ENCODE measurements at places on chromosomes 7 and 10.
A peak's percentile ranks its signal among the peaks of the same experiment; 100 is the strongest.

DNA sequence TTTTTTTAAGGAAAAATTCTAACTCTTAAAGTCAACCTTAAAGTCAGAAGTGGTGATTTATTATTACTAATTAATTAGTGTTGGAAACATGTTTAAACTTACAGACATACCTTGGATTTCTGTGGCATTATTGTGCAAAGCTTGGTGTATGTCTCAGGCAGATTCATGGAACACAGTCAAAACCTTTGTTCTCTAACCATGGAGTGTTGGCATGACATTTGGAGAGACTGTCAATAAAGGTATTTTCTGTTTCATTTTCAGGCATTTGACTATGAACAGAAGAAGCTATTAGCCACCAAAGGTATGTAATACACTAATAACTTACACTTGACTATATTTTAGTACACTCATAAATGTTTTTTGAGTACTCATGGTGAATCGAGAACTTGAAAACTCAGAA lies 293.7 kb downstream of the BICC1 start:
- no peak for DNase-seq

GRCh38 chr10:11875494-11876281 lies 52.5 kb downstream of the PROSER2 start:
- DNase-seq, result no peak

DNA sequence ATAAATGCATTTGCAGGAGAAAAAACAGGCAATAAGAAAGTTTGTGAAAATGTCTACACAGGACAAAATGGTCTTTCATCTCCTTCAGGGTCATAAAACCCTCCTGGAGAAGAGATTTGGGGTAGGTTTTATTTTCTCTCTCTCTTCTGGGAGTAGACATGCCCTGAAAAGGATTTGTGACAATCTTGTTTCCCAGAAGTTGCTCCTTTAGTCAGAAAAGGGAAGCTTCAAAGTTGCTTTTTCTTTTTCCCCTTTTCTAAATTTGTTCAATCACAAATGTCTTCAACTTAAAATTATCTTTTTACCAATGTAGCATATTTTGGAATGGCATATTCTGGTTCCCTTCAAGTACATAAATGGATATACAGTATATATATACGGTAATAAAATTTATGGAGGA lies 9.4 kb upstream of the ANKRD22 start:
- no peak for DNase-seq

DNA sequence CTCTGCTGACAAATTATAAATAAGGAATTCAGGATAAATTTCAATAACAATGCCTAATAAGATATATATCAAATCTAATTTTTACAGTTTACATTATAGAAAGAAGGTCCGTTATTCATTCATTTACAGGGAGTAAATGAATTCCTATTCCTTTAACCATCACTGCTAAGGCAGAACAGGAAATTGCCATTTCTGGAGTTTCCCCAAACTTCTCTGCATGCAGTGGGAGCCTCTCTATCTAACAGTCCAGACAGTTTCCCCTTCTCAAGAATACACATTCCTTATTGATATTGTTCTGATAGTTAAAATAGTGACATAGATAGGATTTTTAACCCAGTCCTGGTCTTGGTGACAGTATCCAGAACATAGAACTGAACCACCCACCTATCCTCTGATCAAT lies 24.3 kb downstream of the MKI67 start:
- DNase-seq, result no peak

GRCh38 chr7:14793151-14793550 lies 109.4 kb downstream of the DGKB start:
- DNase-seq, result no peak

- no peak for DNase-seq
Measured at GRCh38 chr7:121027761-121028669, 39.5 kb downstream of the CPED1 start.

- peak; percentile 26 for DNase-seq
Measured at GRCh38 chr10:31927884-31928548, 615 bp downstream of the ARHGAP12 start.

GRCh38 chr7:94478648-94479214 lies 30.9 kb upstream of the CASD1 start:
- no peak for DNase-seq

GRCh38 chr10:77799352-77799751 lies 127.2 kb downstream of the DLG5 start:
- DNase-seq, result no peak

- DNase-seq, result no peak
Measured at GRCh38 chr7:37247861-37248260, 200.8 kb downstream of the ELMO1 start.

DNA sequence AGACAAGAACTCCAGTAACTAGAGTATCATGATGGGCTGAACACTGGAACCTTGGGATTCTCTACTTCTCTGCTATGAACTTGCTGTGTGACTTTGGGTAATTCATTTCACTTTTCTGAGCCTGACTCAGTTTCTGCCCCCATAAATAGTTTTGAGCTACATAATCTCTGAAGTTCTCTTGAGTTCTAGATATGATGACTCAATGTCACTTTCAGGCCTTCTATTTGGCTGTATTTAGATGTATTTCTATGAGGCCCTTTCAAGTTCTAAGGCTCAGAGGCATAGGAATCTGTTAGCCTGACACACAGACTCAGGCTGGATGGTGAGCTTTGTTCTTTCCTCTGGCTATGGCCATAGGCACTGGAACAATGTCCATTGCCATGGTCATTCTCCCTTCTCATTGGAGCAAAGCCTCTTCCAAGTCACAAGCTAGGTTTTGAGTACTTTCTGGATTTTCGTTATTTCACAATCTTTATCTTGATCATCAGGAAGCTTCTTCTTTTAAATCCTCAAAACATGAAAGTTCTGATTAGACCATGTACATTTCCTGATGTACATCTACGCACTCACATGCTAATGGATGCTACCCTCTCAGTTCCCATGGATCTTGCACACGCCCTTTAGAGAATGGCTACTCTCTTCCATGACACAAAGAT lies 101.6 kb downstream of the TES start:
- DNase-seq, result no peak

DNA sequence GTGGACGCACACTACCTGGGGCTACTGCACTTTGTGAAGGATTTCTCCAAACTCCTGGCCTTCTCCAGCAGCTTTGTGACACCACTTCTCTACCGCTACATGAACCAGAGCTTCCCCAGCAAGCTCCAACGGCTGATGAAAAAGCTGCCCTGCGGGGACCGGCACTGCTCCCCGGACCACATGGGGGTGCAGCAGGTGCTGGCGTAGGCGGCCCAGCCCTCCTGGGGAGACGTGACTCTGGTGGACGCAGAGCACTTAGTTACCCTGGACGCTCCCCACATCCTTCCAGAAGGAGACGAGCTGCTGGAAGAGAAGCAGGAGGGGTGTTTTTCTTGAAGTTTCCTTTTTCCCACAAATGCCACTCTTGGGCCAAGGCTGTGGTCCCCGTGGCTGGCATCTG lies 14.0 kb downstream of the GPR146 start:
- DNase-seq, result no peak

GRCh38 chr7:25250386-25250785 lies 22.1 kb upstream of the NPVF start:
- no peak for DNase-seq

- DNase-seq, result no peak
Measured at GRCh38 chr7:69598487-69599285, 411 bp downstream of the AUTS2 start.

DNA sequence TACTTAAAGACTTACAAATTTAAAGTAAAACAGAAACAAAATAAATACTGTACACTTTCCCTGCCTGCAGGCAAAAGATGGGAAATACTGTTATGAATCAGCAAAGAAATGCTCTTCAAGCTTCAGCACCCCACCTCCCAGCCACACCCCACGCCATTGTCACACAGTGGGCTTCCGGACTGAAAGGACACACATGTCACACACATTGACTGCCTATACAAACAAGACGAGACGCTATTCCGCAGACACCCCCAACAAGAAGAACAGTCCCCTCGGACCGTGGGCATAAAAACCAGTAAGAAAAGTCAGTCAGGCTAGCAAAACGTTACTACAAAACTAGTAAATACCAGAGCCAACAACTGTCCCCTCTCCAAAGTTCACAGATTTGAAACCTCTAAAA lies 22.2 kb upstream of the PARP12 start:
- DNase-seq, result peak; percentile 18

DNA sequence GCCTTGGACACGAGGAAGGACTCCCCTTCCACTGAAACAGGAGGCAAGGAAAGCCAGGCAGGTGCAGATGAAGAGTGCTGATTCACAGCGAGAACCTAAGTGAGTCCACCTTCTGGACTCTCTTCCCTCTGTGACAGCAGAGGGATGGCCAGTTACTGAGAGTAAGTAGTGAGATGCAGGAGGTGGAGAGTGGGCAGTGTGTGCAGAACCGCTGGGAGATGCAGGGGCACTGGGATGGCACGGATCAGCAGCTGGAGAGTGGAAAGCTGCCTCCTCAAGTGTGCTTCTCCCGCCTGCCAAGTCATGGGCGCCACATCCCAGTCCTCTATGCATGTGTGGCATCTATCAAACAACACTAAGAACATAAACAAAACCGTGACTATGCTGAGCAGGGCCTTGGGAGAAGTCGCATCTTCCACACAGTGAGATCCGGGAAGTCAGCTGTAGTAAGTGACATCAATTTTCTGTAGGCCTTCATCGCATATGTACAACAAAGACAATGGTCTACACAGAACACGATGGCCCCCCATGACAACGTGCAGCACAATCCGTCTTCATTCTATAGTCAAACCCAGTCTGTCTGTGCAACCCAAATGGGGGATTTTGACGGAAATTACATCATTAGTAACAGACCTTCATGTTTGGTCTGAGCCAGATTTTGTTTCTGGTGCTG lies 217.4 kb upstream of the KLF14 start:
- no peak for DNase-seq

DNA sequence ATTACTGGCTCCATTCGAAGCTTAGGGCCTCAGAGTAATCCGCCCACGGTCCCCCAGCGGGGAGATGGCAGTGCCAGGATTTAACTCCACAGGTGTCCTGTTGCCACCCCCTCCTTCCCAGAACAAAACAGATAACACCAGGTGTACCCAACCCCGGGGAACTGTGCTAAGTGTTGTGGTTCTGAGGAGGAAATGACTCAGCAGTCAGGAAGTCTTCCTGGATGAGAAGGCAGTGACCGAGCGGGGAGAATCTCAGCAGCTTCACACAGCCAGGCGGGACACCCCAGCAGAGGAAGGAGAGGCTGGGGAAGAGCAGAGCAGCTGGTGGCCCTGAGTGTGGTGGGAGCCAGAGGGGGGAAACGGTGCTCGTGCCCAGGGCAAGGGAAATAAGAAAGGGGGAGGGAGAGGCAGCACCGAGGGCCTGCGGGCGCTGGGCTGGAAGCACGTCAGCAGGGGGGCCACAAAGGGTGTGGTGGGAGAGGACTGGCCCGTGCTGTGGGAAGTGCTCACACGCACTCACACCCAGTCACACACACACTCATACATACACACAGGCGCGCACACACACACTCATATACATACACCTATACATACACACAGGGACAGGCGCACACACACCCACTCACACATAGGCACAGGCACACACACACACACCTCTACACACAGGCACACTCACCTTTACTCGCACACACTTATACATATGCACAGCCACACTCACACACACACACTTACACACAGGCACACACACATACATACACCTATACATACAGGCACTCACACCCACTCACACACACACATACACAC lies 59.8 kb upstream of the CHST15 start:
- no peak for DNase-seq

- DNase-seq, result no peak
Measured at GRCh38 chr7:70237256-70237655, 639.0 kb downstream of the AUTS2 start.

DNA sequence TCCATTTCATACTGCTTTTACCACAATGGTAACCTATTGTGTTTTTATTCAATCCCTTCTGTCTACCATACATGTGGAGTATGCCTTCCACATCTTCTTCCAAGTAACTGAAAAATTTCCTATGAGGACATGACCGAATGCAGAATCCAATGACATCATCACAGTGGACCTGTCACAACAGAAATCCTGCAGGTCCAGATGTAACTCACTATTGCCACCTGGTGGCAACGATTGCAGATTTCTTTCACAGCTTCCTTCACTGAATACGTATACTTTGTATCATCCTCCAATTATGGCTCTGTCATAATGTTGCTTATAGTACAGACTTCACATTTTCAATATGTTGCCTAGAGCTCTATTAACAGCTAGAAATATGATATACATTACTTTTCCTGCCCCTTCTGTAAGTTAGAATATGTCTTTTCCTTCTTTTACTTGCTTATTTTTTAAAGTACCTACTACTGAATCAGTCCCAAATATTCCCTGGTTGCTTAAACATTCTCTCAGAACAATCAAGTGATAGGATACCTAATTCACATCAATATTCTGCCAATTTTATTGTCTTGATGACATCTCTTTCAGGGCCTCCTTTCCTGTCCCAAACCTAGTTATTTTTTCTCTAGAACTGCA lies 45.4 kb downstream of the SLC13A1 start:
- peak; percentile 1 for DNase-seq

DNA sequence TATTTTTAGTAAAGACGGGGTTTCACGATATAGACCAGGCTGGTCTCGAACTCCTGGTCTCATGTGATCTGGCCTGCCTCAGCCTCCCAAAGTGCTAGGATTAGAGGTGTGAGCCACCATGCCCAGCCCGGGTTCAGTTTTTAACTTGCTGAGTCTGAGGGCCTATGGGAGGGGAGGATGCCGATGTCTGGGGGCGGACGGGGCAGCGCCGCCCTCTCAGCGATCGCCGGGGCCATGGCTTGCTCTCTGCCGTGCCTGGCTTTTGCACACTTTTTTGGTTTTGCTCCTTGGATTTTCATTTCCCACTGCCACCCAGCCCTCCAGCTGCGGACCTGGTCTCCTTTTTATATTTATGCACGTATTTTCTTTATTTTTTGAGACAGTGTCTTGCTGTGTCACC lies 15.2 kb upstream of the COL26A1 start:
- DNase-seq, result no peak

GRCh38 chr7:114310345-114311110 lies 104.1 kb upstream of the FOXP2 start:
- no peak for DNase-seq

- DNase-seq, result no peak
Measured at GRCh38 chr7:36312064-36312914, 77.4 kb upstream of the ANLN start.

GRCh38 chr7:143456992-143457793 lies 13.9 kb downstream of the TAS2R60 start:
- DNase-seq, result no peak

DNA sequence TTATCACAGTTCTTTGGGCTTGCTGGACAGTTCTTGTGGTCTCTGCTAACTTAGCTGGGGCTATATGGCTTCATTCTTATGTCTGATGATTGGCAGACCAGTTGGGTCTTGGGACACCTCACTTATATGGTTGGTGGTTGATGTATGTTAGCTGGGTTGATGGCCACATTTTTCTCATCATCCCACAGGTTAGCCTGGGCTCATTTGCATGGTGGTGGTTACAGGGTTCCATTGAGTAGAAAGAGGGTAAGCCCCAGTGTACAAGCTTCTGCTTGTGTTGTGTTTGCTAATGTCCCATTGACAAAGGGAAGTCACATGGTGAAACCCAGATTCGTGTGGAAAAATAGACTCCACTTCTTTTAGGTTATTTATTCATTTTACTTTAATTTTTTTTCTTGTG lies 40.6 kb downstream of the TMEM60 start:
- DNase-seq, result peak; percentile 5

GRCh38 chr7:84013616-84014240 lies 180.9 kb downstream of the SEMA3A start:
- no peak for DNase-seq

Data from T-helper 2 cell (primary cell).